ENCODE measurements at places on chromosomes 2 and 18.

GRCh38 chr2:56410140-56410539, 226.3 kb downstream of the CCDC85A start:
- no peak for DNase-seq

GRCh38 chr18:78861706-78862105, 117.9 kb upstream of the SALL3 start:
- no peak for DNase-seq

DNA sequence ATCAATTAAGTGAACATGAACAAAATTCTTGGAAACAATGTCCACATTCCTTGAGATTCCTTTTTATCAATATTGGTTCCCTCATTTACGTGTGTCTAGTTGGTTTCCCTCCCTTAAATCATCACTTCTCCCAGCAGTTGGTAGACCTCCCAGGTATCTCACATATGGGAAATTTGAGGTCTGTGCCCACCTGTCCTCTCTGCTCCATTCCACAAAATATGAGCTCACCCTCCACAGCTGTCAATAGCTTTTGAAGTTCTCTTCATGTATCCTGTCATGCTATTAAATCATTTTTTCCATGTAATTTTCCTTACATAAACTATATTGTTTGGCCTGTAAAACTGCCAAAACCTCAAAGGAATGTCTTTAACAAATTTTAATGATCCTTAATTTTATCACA, 992.2 kb upstream of the ACVR2A start:
- no peak for DNase-seq

GRCh38 chr18:26617151-26617554, 68.8 kb upstream of the KCTD1 start:
- no peak for DNase-seq

Data from CD4-positive, alpha-beta T cell treated with Interferon alpha-2 for 1 hour (primary cell).